GM23338 (cell line): ENCODE measurements at places on chromosomes 2 and 18. TPM values are rescaled to one million over a fixed set of nuclear protein-coding genes. Genes with fewer than 3 reads are reported as not detected.
A peak's percentile ranks its signal among the peaks of the same experiment; 100 is the strongest.

DNA sequence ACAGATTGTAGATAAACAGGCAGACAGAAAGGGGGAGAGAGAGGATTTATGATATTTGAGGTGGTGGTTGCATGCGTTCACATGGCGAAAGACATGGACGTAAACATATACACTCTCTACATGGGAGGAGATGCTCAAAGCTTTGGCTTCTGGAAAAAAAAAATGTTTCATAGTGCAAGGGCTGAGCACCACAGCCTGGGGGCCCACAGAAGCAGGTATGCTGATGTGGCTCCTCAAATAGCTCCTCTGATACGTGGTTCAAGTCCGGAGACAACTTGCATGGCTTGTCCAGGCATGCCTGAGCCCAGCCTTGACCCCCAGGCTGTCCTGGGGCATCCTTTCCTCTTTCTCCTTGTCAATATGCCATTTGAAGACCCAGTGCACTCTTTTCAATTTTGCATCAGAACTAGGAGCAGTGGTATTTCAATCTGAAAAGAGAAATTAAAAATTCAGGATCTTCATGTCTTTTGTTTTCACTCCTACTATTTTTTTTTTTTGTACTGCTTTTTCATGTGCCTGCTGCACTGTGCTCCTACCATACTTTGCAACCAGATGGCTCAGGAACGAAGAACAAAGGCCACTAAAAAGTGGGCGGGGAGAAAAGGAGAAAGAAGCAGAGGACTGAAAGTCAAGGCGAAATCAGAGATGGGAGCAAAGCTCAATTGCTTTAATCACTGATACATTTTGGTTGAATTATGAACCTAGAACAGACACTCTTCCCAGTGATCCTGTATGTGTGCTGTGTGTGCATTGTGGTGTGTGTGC, 495.7 kb upstream of the TCF4 start:
- H3K4me1 ChIP-seq: 0 out of 2 replicates have a peak, but pooled peaks cover 10% of the 10 kb centered on the region
- H3K27me3 ChIP-seq: no peaks in the 10 kb centered on the region
- peak; percentile 28 for DNase-seq
- H3K4me3 ChIP-seq: no peak overlapping the region

- DNase-seq: no peak
- H3K4me3 ChIP-seq: no peak overlapping the region
- H3K36me3 ChIP-seq: no peaks in the 10 kb centered on the region
- no peak overlapping the region for H3K27ac ChIP-seq
These were observed 199.2 kb downstream of the SMAD2 start for GRCh38 chr18:47731276-47731675.

GRCh38 chr2:38789691-38790090, 11.7 kb downstream of the GEMIN6 start:
- no peaks in the 10 kb centered on the region for H3K4me1 ChIP-seq
- H3K27me3 ChIP-seq: no peaks in the 10 kb centered on the region
- no peaks in the 10 kb centered on the region for H3K36me3 ChIP-seq
- H3K27ac ChIP-seq: no peak overlapping the region

DNA sequence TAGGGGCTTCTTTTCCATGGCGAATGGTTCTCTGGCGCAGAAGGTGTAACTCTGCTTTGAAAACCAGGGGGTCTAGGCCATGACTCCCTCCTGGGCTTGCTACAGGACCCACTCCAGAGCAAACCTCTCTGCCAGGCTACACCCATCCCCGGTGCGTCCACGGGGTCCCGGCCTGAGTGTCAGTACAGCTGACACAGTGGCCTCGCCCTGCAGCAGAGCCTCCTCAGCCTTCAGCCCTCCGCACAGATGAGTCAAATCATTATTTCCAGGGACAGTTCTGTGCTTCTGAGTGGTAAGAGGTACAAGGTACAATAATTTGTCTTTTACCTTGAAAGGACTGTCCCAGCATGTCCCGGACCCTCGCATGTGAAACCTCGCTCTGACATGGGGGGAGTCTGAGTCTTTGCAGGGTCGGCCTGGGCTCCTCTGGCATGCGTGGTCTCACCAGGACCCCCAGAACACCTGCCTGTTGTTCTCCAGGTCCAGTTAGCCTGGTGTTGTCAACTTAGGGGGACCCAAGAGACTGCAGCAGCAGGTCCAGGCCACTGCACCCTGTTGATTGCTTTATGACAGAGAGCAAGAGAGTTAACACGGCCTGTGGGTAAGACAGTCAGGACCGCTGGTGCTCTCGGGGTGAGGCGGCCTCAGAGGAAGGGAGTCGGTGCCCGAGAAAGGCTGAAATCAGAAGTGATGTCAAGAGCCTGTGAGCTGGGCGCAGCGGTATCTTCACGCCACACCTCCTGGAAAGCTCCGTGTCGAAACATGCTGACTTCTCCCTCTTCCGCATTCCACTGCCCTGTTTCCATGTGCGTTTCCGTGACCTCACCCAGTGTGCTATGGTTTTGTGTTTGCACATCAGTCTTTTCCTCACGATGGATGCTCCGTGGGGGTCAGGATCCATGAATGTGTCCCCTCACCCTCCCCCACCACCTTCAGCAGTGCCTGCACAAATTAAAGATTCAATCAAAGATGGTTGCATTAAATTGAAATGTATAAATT, 340.1 kb downstream of the EIPR1 start:
- no peak overlapping the region for H3K4me3 ChIP-seq
- no peaks in the 10 kb centered on the region for H3K27me3 ChIP-seq
- no peak overlapping the region for H3K27ac ChIP-seq
- no peak for DNase-seq
- no peaks in the 10 kb centered on the region for H3K4me1 ChIP-seq

- no peaks in the 10 kb centered on the region for H3K36me3 ChIP-seq
- peaks cover 17% of the 10 kb centered on the region for H3K4me1 ChIP-seq
- H3K4me3 ChIP-seq: peak overlapping the region; percentile 89
- peak; percentile 71 for DNase-seq
- no peak overlapping the region for H3K27ac ChIP-seq
These were observed 534 bp upstream of the SOCS6 start for GRCh38 chr18:70288171-70288850.

CFAP221 gene
- 0.23 and 0.42 TPM in 2 replicates for total RNA-seq
